T47D (cell line): ENCODE measurements at places on chromosomes 13 and 19.
A peak's percentile ranks its signal among the peaks of the same experiment; 100 is the strongest.

GRCh38 chr19:2500156-2500555 is 24.2 kb downstream of the GADD45B start:
- no peak for DNase-seq

- DNase-seq: no peak
Observed at GRCh38 chr19:15101479-15102082, 5.6 kb upstream of the SYDE1 start.

- DNase-seq: peak; percentile 31
Observed at GRCh38 chr19:40139533-40140287, 49.0 kb upstream of the ZNF780A start.

- no peak for DNase-seq
Observed at GRCh38 chr19:5948752-5949564, 29.0 kb downstream of the RANBP3 start.

GRCh38 chr13:80571346-80572307 is 230.7 kb upstream of the SPRY2 start:
- no peak for DNase-seq

DNA sequence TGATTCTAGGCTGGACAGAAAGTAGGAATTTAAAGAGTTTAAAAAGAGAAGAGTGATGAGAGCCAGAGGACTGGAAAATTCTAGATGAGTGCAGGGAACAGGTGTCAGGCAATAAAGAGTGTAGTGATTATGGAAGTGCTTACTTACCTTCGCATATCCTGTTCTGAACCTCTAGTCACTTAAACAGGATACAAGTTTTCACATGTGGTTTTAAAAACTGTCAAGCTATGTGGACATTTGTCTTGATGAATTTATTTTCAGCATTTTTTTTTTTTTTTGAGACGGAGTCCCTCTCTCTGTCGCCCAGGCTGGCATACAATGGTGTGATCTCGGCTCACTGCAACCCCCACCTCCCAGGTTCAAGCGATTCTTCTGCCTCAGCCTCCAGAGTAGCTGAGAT is 34.3 kb upstream of the IL17D start:
- DNase-seq: no peak

- DNase-seq: no peak
Observed at GRCh38 chr13:32660227-32660626, 74.0 kb downstream of the PDS5B start.

- no peak for DNase-seq
Observed at GRCh38 chr13:36848199-36848982, 29.4 kb downstream of the RFXAP start.

DNA sequence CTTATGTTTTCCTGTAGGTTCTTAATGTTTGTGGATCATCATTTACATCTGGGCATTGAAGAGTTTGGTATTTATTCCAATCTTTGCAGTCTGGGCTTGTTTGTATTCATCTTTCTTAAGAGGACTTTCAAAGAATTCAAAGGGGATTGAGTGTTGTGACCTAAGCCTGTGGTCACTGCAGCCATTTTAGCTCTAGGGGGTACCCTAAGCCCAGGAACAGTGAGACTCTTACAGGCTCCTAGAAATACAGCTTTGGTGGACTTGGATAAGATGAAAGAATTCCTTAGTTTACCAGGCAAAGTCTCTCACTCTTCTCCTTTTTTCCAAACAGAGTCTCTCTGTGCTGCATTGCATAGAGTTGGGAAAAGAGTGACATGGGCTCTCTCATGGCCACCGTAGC is 2539.0 kb upstream of the PCDH20 start:
- no peak for DNase-seq

DNA sequence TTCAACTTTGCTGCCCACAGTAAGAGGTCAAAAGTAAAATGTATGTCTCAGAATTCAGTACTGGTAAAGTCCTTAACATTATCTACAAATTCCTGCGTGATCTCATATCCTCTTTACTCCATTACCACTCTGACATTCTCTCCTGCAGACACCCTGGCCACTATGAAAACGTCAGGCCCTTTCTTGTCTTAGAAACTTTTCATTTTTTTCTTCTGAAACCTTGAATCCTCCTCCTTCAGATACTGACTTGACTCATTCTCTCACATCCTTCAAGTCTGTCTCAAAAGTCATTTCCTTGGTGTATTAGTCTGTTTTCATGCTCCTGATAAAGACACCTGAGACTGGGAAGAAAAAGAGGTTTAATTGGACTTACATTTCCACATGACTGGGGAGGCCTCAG is 262.3 kb downstream of the POU4F1 start:
- no peak for DNase-seq

DNA sequence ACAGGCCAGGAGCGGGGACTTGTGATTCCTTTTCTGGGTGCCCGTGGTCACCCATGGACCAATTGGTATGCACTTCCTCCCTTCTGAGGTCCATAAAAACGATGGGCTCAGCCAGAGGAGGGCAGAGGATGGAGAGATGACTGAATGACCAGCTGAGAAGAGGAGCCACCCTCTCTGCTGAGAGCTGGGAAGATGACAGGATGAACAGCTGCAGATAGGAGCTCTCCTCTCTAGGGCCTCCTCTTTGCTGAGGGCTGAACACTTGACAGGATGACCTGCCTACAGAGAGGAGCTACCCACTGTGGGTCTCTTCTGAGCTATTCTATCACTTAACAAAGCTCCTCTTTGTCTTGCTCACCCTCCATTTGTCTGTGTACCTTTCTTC is 4.1 kb downstream of the IGFL4 start:
- no peak for DNase-seq

DNA sequence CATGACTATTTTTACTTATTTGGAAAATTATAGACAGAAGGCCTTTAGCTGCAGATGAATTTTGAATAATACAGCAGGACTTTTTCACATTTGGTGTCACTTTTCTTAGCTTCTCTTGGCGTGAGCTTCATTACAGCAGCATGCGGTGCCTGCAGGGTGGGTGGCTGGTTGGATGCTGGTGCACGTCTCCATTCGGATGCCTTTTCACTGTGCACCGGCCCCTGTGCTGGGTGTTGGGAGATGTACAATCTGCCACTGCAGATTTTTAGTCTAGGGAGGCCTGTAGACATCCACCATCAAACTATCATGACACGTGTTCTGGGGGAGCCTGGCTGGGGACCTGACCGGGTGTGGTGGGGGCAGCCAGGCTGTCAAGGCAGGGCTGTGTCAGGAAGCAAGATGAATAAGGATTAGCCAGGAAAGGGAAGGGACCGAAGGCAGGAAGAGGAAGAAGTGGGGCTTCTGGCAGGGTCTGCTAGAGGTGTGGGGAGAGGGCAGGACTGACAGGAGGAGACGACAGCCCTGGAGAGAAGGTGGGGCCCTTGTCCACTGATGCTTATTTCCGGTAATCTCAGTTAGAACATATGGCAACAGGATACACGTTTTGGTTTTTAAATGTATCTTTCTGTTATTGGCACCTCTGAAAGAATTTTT is 88.8 kb downstream of the ARHGEF7 start:
- DNase-seq: no peak

DNA sequence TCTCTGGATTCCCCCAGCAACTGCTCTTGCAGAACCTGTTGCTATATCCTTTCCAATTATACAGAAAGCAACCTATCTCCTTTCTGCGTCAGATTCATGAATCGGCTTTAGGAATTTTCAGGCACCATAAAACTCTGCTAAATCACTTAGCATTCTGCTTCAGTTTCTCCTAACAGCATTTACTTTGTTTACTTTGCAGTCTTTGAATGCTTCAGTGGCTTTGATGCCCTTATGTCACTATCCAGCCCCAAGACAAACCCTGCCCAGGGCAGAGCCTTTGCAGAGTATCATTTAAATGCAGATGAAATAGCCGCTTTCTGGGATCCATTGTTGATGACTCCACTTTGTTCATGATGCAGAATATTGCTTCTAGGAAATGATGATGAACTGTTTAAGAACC is 43.1 kb downstream of the SLITRK1 start:
- no peak for DNase-seq

- DNase-seq: no peak
Observed at GRCh38 chr13:113052971-113053370, 52.6 kb upstream of the F7 start.

- no peak for DNase-seq
Observed at GRCh38 chr13:22103046-22104027, 432.5 kb downstream of the FGF9 start.

DNA sequence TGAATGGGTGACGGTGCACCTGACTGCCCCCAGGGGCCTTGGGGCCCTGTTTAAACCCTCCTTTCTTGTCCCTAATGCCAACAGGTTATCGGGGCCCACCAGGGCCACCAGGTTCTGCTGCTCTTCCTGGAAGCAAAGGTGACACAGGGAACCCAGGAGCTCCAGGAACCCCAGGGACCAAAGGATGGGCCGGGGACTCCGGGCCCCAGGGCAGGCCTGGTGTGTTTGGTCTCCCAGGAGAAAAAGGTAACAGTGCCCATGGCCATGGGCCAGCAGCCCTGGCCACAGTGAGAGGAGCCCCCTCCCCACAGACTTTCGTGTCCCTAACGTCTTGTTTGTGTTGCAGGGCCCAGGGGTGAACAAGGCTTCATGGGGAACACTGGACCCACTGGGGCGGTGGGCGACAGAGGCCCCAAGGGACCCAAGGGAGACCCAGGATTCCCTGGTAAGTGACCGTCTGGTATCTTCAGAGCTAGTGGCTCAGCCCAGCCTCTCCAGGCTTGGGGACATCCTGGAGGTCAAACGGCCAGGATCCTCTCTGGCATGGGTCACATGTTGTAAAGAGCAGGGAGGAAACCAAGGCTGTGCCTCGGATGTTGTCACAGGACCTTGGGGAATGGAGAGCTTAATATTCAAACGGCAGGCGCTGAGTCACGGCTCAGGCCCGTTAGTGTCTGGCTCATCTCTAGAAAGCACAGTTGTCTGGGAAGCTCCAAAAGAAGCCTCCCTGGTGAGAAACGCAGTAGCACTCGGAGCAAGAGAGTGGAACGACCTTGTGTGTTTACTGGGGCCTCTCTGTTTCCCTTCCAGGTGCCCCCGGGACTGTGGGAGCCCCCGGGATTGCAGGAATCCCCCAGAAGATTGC is 58.3 kb downstream of the RAB20 start:
- DNase-seq: no peak

DNA sequence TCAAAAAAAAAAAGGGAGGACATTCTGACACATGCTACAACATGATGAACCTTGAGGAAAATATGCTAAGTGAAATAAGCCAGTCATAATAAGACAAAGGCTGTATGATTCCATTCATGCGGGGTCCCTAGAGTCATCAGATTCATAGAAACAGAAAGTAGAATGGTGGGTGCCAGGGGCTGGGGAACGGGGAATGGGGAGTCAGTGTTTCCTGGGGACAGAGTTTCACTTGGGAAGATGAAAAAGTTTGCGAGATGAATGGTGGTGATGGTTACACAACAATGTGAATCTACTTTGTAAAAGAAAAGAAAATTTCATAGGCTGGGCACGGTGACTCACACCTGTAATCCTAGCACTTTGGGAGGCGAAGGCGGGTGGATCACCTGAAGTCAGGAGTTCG is 6.1 kb upstream of the CLEC4G start:
- no peak for DNase-seq

- no peak for DNase-seq
Observed at GRCh38 chr19:44857837-44858236, 11.7 kb downstream of the NECTIN2 start.

- DNase-seq: no peak
Observed at GRCh38 chr13:63942372-63942771, 2526.7 kb upstream of the PCDH20 start.

- DNase-seq: no peak
Observed at GRCh38 chr13:106479929-106480328, 55.5 kb downstream of the EFNB2 start.

- DNase-seq: no peak
Observed at GRCh38 chr13:114152831-114153371, 20.5 kb upstream of the RASA3 start.

- DNase-seq: no peak
Observed at GRCh38 chr13:92459306-92459705, 767.3 kb upstream of the GPC6 start.

DNA sequence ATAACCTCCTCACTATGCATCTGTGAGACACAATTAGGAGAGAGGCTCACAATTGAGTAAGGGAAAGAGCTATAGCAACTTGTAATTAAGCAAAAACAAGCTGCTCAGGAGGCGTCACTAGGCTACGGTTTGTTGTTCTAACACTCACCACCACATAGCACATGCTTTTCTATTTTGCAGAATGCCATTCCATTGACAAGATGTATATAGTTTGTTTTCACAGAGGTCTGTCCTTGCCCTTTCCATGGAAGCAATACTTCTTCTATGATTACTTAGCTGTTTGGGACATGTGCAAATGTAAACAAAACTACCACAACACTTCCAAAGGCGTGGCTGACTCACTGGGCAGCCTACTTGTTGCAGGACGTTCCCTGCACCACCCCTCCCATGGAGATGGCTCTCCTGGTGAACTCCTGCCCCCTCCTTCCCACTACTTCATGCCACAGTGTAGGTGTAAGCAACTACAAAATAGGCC is 33.9 kb upstream of the FAM216B start:
- no peak for DNase-seq

DNA sequence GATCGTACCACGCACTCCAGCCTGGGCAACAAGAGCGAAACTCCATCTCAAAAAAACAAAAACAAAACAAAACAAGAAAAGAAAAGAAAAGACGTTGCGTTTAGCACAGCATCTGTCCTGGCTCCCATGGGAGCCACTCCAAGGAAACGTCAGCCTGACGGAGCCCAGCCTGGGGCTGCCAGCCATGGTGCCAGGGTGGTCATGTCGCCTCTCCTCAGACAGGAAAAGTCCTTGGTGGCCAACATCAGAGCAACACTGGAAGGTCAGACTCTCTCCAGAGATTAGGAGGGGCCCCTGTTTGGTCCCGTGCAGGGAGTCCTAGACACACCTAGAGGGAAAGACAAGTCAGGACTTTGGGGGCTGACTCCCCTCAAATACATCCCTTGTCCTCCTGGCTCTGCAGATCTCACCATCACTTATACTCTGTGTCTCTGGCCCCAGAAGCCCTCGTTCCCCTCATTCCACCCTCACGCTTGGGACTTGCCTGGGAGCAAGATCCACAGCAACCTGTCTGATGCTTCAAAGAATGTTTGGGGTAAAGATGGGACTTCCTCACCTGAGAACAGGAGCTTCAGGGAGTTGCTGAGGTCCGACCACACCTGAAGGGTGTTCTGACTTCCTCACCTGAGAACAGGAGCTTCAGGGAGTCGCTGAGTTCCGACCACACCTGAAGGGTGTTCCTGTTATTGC is 9.3 kb downstream of the LILRA4 start:
- DNase-seq: no peak

- no peak for DNase-seq
Observed at GRCh38 chr19:54462047-54462654, 1.4 kb downstream of the LENG9 start.

GRCh38 chr19:41606215-41606837 is 20.5 kb downstream of the CEACAM4 start:
- no peak for DNase-seq

- no peak for DNase-seq
Observed at GRCh38 chr13:29159871-29160270, 339.7 kb downstream of the MTUS2 start.

DNA sequence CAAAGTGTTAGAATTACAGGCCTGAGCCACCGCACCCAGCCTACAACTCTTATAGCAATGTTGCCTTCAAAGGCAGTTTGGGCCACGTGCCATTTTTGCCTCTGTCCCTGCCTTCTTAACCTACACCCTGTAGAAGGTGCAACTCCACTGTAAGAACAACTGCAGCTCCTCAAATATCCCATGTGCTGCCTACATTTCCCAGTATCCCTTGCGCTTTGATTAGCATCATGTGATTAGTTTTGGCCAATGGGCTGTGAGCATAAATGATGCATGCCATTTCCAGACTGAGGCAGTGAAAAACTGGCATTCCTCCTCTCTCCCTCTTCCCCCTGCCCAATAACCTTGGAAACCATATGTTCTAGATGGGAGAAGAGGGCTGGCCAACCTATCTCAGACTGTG is 75.2 kb upstream of the MRI1 start:
- peak; percentile 11 for DNase-seq

- no peak for DNase-seq
Observed at GRCh38 chr19:5045956-5046338, 77.0 kb downstream of the KDM4B start.
